Activated CD4-positive, alpha-beta T cell treated with anti-CD3 and anti-CD28 coated beads, Interleukin-2, amount 50 U/mL, for 4 hours (primary cell): ENCODE measurements at places on chromosomes 5 and 9.

DNA sequence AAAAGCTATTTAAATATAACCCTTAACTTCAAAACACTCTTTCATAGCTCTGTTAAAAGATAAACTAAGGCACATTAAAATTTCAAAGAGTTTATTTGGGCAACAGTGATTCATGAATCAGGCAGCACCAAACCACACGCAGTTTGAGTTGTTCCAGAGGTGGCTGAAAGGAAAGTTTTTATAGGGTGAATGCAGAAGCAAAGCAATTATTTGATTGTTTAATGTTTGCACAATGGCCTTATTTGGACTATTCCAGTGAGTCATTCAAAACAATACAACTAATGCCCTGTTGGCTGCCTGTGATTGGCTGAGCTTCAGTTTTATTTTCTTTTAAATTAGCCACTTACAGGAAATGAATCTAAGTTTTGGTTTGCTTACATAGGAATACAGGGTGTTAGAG lies 125.3 kb downstream of the CEP120 start:
- no peak for DNase-seq

- DNase-seq = no peak
Observed at GRCh38 chr5:139473565-139473964, 2.8 kb downstream of the SMIM33 start.

GRCh38 chr5:148179234-148179824 lies 11.0 kb downstream of the SPINK14 start:
- DNase-seq = no peak

- DNase-seq = no peak
Observed at GRCh38 chr9:94514722-94515121, 40.2 kb upstream of the PCAT7 start.

DNA sequence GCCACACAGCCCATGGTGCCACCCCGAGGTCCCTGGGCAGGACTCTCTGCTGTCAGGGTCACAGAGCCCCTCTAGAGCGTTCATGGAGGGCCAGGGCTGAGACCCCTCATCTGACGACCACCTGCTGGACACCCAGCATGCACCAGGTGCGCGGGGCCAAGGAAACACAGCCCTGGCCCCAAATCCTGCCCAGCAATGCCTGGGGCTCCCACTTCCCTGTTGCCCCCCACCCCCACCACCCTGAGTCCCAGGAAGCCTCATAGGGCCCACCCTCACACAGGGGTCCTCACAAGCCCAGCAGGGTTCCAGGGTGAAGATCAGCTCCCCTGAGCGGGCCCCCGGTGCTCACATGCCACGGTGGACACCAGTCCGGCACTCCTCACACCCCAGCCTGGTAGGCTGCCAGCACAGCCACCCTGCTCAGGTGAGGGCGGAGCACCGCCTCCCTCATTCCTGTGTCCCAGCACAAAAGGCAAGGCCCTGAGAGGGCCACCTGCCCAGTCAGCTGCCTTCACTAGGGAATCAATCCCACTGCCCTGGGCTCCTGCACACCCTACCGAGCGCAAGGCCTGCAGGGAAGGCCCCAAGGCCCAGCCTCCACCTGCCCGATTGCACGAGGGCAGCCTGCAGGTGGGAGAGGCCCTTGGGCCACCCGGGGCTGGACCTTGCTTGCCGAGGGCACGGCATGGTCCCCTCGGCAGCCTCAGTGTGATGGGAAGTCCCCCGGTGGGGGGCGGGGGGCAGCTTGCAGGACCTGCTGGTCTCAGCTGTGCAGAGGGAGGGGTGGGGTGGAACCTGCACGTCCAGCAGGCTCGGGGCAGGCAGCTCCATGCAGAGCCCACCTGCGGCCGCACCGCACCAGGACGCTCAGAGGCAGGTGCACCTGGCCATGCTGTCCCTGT lies 56.4 kb upstream of the UBAC1 start:
- DNase-seq = no peak

DNA sequence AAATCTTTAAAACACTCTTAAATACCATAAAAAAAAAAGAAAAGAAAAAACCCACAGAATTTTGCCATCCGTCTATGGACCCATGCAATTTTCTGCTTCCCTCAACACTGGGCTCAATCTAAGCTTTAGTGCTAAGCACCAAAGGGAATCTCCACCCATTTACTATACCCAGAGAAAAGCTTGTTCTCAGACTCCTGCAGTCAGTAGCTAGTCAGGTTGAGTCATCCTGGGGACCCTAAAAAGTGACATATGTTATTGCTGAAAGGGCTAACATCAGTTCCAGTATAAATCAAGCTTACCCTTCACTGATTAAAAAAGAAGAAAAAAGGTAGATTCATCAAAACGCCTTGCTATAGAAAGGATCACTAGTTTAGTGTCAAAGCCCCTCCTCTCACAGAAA lies 177.6 kb downstream of the MUSK start:
- DNase-seq = no peak

GRCh38 chr5:1919209-1919566 lies 36.5 kb upstream of the IRX4 start:
- DNase-seq = no peak

DNA sequence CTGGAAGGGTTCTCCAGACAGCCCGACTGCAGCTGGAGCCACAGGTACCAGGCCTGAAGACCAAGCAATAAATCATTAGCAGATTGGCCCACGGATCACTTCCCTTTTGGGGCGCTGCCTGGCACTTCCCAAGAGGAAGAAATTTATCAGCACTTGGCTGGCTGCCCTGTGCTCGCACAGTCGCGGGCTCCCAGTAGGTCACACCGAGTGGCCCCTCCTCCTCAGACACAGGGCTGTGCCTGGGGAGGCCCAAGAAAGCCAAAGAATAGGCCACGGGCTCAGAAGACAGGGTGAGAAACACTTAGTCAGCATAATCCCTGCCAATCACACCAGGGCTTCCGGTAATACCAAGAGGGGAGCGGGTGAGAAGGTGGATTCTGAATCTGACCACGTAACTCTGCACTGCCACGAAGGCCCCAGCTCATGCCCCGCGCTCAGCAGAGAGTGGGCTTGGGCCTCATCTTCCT lies 115.7 kb upstream of the MSX2 start:
- DNase-seq = no peak

DNA sequence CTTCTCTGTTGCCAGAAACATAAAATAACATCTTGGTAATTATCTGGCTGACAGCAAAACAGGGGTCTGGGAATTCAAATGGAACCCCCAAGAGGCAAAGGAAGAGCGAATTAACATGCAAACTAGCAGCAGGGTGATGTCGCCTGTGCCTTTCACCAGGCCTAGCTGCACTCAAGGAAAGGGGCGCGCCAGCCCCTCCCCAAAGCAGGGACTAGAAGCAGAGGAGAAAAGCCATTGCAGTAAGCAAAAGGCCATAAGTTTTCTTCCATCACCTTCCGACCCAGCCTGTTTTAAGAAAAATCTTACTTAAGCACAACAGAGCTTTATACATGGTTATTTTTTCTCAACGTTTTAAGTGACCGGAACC lies 539 bp downstream of the POC5 start:
- DNase-seq = no peak

DNA sequence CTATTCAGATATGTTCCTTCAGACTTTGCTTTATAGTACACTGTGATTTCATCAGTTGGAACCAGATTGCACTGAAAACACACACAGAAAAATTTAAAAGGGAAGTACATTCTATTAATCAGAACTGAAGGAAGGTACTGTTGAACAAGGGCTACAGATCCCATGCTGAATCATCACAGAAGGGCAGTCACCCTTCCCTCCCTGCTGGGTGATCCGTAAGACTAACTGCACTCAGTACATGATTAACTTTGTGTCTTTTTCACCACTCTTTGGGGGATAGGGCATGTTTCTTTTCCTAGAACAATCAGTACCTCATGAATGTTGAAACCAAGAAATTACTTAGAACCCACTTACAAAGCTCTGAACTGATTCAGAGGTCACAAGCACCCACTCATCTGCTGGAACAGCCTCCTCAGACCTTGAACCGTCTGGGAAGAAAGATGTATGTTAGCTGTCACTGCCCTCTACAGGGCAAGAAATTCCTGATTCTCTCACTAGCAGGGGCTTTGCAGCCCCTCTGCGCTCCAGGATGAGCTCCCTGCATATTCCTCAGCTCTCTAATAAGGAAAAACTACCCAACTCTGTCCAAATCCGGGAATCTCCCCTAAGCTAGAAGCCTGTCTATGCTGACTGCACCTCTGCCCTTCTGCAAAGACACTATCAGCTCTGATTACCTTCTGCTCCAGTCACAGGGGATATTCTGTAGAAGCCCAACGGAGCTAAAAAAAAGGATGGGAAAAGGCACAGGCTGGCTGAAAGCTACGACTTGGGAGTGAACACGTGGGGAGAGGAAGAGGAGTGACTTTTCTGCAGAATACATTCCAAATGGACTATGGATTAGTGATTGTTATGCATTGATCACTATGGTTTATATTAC lies 51.0 kb downstream of the IARS1 start:
- no peak for DNase-seq
